ENCODE measurements at places on chromosomes 13 and 19.

DNA sequence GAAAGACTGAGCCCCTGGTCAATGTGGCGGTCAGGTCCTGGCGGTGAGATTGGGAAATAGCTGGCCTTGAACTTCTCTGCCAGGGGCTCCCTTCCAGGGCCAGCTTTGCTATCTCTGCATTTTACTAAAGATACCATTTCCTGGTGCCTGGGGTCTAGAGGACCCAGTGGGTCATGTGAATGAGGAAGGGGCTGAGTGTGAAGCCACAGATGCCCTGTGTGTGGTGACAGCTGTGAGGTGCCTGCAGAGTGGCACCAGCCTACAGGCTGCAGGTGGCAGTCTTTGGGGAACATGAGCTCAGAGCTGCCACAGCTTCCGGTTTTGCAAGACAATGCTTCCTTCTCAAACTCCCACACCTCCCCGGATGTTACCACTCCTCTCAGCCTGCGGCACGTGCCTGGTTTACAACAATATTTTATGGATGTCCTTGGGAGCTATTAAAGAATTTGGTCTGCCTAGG is 5.2 kb upstream of the MLNR start:
- DNase-seq, result no peak

DNA sequence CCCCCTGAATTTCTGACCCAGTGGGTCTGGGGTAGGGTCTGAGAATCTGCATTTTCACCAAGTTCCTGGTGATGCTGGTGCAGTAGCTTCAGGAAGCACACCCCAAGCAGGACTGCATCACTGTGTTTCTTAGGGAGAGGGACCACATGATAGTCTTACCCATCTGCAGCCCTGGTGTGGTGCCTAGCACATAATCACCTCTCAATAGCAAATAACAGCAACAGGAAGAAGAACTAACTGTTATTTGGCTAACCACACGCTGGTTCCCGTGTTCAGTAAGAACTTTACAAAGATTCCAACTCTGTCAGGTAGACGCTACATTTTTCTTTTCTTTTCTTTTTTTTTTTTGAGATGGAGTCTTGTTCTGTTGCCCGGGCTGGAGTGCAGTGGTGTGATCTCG is 41.9 kb upstream of the SPATA13 start:
- no peak for DNase-seq

DNA sequence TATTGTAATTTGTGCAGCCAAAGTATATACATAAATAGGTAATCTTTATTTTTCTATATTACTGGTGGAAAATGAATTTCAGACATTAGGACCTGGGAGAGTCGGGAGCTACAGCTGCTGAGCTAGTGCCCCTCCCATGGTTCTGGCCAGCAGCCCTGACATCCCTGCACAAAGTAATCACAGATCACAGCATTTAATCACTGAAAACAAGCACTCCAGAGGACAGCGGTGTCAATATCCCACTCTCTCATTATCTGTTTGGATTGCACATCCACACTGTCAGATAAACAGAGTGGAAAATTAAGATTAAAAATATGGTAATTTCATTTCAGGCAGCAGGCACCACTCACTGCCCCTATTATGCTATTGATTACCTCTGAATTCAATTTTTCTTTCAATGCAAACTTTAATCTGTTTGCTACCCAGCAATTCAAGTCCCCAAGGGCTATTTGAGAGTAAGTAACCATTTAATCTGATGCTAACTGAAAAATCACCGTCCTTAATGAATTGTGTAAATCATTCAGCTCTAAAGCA is 254.1 kb upstream of the SOX21 start:
- DNase-seq, result no peak

DNA sequence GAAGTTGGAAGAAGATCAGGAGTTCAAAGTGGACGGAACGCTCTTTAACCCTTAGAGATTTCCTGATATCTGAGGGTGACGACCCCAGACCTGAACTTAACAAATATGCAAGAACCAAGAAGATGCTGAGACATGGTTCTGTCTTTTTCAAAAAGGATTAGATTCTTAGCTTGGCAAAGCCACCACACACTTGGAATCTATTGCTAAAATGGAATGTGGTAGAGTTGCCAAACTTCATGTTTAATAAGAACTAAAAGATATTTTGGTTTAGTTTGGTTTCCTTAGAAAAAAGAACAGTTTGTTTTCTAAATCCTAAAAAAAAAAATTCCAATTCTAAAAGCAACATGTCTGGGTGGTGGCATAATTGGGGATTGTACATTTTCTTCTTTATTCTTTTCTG is 29.5 kb downstream of the UNC13A start:
- DNase-seq, result no peak

DNA sequence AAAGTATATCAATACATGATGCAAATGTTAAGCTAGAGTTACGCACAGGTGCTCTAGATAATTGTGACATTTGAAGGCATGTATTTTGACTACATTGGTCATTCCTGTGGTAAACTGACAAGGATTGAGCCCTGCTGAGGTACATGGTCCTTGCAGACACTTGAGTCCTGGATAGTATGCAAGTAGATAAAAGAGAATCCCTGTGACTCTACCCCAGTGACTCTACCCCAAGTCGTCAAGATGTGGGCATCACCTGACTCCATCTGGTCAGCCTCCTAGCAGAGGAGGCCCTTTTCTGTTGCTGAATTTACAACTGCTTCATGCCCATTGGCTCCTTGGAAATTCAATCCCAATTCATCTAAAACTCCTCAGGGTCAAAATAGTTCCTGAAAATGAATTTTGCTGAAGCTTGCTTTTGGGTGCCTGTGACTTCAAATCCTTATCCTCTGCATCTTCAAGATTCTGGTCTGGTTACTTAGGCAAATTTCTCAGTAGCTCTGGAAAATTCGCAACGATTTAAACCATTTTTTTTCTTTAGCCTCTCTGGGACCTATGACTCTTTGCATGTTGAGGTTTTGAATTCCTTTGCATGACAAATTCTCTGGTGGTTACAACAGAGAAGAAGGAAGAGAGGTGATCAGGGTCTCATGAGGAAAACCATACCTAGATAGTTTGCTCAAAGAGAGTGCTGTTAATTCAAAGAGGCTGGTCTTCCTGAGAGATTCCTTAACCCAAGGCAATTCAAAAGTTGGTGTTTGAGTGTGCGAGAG is 422.1 kb downstream of the FGF9 start:
- no peak for DNase-seq
